ENCODE measurements at places on chromosomes 5 and 9. TPM values are rescaled to one million over a fixed set of nuclear protein-coding genes. Genes with fewer than 3 reads are reported as not detected.
A peak's percentile ranks its signal among the peaks of the same experiment; 100 is the strongest.

DNA sequence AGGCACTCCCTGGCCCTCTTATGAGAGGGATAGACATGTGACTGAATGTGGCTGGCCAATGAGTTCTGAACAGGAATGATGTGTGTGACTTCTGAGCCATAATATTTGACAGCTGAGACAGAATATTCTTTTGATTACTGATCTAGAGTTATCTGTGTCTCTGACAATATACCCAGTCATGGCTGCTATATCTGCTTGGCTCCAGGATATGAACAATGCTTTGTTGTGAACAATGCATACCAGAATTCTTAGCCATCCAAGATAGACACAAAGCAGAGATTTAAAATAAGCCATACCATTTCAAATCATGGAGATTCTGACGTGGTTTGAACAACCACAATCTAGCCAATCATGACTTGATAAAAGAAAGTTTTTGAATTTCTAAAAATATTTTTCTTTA lies 840.3 kb upstream of the SEMA6A start:
- DNase-seq, result peak; percentile 75

DNA sequence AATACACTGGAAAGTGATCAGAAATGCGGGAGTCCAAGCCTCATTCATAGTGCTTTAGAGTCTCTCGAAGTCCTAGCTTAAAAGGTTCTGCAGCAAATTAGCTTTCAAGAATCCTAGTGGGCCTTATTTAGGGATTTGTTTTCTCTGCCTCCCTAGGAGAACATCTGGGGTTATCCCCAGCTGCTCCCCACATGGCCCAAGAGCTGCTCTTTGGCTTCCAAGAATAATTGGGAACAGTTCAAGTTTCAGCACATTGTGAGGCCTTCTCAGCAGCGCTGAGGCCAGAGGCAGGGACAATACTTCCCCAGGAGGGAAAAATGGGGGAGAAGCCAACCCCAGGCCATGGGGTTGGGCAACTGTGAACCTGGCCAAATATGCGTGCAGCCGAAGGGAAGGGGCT lies 108.7 kb downstream of the LIFR start:
- DNase-seq, result no peak

DNA sequence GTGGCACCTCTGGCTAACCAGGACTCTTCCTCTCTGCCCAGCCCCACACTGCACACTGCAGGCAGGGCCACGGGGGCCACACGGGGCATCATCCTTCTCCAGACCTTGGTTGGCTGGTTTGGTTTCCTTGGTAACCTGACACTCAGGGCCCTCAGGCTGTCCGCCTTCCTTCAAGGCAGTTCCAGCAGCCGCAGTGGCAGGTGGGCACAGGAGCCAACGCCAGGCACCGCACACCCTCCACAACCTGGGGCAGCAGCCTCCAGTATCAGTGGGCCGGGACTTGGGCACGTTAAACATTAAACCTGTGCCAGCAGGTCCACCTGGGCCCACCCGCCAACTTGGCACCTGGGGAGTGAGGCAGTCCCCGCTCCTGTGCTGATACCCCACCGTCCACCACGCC lies 1.9 kb downstream of the NPDC1 start:
- DNase-seq, result no peak

- DNase-seq, result no peak
Observed at GRCh38 chr5:81136557-81136956, 96.6 kb upstream of the CKMT2 start.

GRCh38 chr5:56759521-56760216 lies 55.7 kb upstream of the MAP3K1 start:
- no peak for DNase-seq

DNA sequence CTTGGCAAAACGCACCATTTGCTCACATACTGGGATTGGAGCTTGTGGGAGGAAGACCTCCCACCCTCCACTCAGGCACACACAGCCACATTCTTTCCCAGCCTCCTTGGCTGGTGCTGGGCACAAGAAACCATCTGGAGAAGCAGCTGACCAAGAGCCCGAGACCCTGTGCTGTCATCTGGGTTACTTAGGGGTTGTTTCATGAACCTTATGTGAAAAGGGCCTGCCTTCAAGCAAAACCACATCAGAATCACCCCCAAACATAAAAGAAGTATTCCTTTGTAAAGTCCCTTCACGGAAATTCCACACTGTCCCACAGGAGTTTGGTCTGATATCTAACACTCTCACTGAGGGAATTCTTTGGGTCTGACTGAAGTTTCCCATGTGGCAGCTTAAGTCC lies 172.1 kb downstream of the NR3C1 start:
- peak; percentile 16 for DNase-seq

DNA sequence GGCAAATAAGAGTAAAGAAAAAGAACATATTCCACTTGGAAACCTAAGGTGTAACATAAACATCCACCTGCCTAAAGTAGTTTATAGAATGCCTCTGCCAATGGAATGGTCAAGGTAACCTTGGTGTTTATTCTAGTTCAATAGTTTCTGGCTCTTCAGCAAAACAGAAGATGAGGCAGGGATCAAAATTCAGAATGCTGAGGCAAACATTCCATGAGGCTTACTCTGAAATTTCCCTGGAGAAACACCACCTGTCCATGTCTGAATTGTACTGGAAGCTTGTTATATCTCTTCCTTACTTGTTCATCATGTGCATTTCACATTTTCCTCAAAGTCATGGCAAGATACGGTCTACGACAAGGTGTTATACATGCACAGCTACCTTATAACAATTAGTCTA lies 1862.4 kb upstream of the ACO1 start:
- DNase-seq, result no peak

DNA sequence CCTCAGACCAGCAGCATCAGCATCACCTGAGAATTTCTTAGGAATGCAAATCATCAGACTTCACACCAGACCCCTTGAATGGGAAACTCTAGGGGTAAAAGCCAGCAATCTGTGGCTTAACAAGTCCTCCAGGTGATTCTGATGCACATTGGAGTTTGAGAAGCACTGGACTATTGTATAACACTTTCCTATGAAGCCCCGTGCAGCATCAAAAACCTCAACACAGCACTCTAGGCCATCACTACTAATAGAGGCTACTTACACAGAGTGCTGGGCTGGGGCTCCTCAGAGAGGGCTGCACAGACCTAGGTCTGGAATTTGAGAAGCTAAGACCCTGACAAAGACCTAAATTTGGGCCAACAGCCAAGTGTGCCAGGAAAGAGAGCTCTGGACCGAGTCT lies 95.7 kb upstream of the ARAP3 start:
- no peak for DNase-seq

GRCh38 chr9:19901586-19901985 lies 112.7 kb upstream of the SLC24A2 start:
- DNase-seq, result no peak

GRCh38 chr9:79883073-79883645 lies 311.4 kb downstream of the TLE4 start:
- no peak for DNase-seq

- DNase-seq, result no peak
Observed at GRCh38 chr9:33229359-33230114, 10.4 kb upstream of the SPINK4 start.

DNA sequence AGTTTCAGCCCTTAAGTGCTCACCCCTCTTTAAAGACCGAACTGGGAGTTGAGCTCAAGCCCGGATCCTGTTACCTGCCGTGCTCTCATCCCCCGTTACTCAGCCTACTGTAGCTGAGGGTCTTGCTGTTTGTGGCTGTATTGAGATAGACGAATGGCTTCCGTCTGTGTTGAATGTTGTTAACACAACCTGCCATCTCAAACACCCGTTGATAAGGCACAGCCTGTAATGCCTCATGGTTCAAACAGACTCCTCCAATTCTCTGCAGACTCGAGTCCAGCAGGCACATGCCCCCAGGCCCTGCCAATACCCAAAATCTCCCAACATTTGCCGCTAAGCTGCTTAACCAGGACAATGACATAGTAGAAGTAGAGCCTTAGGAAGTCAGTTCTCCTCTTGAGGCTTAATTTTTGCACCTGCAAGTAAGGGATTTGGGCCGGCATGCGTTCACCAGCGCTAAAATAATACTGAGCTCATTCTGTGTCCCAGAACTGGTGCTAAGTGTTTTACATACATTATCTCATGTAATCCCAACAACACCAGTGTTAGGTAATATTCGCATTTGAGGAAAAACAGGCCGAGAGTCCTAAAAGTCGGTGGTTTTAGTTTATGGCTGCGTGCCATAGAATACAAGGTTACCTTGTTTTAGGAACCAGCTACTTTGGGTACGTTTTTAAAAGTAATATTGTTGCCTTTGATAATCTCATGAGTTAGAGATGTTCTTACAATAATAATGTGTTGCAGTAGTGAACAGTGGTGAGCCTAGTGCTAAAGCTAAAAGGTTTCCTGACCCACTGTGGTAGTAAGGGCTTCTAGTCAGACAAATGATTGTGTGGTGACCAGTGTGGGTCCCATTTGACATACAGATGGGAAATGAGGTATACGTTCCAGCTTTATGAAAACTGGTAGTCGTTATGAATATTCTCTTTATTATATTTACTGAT lies 1.5 kb upstream of the RFX3 start:
- DNase-seq, result no peak

DNA sequence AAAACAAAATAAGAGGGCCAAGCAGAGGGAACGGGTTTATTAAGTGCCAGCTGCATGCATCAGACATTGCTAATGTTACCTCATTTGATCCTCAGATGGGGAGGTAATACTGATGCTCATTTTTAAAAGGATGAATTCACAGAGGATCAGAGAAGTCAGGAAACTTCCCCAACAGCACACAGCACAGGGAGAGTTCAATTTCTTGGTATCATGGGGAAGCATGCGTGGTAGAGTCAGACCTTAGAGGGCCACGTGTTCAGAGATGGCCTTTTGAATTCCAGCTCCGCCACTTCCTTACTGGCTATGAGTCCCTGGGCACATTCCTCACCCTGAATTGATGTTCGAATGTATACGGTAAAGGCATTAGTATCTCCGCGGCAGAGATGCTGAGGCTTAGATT lies 108.3 kb downstream of the MYO10 start:
- no peak for DNase-seq

DNA sequence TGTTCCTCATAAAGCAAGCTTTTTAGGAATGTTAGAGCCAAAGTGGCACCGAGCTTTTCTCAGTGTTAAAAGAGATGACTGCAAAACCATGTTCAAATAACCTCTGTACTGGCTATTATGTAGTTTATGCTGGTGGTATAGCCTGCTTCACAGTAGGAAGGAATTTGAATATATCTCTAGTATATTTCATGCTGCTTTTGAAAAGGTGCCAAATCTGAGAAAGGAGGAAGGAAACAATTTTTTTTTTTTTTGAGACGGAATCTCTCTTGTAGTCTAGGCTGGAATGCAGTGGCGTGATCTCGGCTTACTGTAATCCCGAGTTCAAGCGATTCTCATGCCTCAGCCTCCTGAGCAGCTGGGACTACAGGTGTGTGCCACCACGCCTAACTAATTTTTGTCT lies 13.5 kb downstream of the CREBRF start:
- no peak for DNase-seq

GRCh38 chr5:74232276-74232675 lies 408.3 kb downstream of the ENC1 start:
- DNase-seq, result no peak

- DNase-seq, result peak; percentile 56
Observed at GRCh38 chr9:99511723-99512122, 289.6 kb downstream of the SEC61B start.

GRCh38 chr5:171272996-171273970 lies 35.8 kb upstream of the TLX3 start:
- peak; percentile 66 for DNase-seq

- DNase-seq, result peak; percentile 73
Observed at GRCh38 chr9:15277400-15278090, 29.5 kb downstream of the TTC39B start.

- DNase-seq, result no peak
Observed at GRCh38 chr5:139796061-139796806, 626 bp downstream of the PSD2 start.

- DNase-seq, result no peak
Observed at GRCh38 chr9:4530375-4530774, 40.1 kb downstream of the SLC1A1 start.

GRCh38 chr5:172044631-172045314 lies 38.3 kb upstream of the FBXW11 start:
- DNase-seq, result no peak

DNA sequence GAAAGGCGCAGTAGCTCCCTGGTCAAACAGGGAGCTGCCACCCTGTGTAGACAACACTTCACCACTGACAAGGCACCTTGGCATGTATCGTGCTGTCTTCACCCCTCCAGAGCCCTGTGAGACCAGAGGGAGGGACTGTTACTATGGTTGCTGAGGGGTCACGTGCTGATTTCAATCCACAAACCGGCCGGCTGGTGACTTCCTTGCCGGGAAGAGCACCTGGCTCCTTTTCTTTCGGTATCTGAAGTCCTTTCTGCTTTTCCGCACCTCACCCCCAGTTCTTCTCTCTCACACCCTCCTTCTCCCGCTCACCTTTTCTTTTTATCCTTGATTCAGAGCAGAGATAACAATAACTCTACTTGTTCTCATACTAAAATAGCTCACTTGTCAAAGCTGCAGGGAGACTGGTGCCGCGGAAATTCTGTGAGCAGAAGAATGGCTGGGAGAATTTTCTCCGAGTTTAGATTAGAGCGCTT lies 327.2 kb downstream of the ZSWIM6 start:
- DNase-seq, result no peak

DNA sequence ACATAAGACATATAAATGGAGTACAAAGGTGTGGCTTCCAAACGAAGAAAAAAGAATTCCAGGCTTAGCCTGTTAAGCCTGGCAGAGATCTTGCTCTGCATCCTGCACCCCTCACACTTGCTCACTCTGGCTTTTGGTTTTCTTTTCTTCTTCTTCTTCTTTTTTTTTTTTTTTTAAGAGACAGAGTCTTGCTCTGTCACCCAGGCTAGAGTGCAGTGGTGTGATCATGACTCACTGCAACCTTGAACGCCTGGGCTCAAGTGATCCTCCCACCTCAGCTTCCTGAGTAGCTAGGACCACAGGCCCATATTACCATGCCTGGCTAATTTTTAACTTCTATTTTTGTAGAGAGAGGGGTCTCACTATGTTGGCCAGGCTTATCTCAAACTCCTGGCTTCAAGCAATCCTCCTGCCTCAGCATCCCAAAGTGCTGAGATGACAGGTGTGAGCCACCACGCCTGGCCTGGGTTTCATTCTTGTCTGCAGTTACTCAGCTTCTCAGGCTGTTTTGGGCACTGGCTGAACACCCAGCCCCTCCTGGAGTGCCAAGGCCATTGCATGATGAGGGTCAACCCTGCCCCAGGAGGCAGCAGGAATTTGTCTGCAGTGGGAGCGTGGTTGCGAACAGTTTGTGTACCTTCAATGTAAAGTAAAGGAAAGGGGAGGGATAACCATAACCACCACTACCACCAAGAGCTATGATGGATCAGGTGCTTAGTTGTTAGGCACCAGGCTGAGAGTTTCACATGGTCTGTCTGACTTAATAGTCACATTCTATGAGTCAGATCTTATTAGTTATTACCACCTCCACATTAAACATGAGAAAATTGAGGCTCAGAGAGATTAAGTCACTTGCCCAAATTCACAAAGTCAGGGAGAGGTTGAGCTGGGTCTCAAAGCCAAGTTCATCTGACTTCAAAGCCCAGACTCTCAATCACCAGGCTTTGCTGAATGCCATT lies 219.2 kb upstream of the PANK3 start:
- peak; percentile 5 for DNase-seq

GRCh38 chr5:91938441-91938840 lies 555.3 kb upstream of the ARRDC3 start:
- DNase-seq, result no peak

PCDHGA5 gene
- 0.66 TPM for total RNA-seq

ZMAT2 gene
- 53.4 TPM for total RNA-seq

RNF130 gene
- total RNA-seq, result 106 TPM

TEX48 gene
- not detected for total RNA-seq

ANKDD1B gene
- total RNA-seq, result 0.69 TPM

HSPB3 gene
- total RNA-seq, result not detected

PCDHB2 gene
- 1.8 TPM for total RNA-seq
